Regular cardiac myocyte (primary cell): ENCODE measurements at places on chromosomes 13 and 19. TPM values are rescaled to one million over a fixed set of nuclear protein-coding genes. Genes with fewer than 3 reads are reported as not detected.

The DACT3 gene
- 2.9 and 5.9 TPM in 2 replicates for total RNA-seq

The CLEC17A gene
- under 0.01 TPM in 2 replicates for total RNA-seq

The KPNA3 gene
- total RNA-seq = 27.6 and 39.9 TPM in 2 replicates

The FFAR1 gene
- total RNA-seq = not detected in 2 replicates

The LRRC63 gene
- 0.19 and 0.28 TPM in 2 replicates for total RNA-seq

The NLRP5 gene
- total RNA-seq = under 0.01 TPM in 1 of 2 replicates, not detected in the other

The SLC5A5 gene
- not detected in 2 replicates for total RNA-seq

The PPM1N gene
- 0.96 and 2.3 TPM in 2 replicates for total RNA-seq

The RASGRP4 gene
- total RNA-seq = not detected in 2 replicates

The ZFR2 gene
- 0.19 TPM in 1 of 2 replicates, not detected in the other for total RNA-seq

The KLK12 gene
- not detected in 2 replicates for total RNA-seq

The GPI gene
- total RNA-seq = 233 and 269 TPM in 2 replicates

The PEAK3 gene
- total RNA-seq = not detected in 2 replicates

The VMAC gene
- total RNA-seq = 2.5 and 5.4 TPM in 2 replicates

The KDM4B gene
- total RNA-seq = 16.1 and 18.4 TPM in 2 replicates

The ZNF229 gene
- total RNA-seq = 8.6 and 13.0 TPM in 2 replicates

The ENOX1 gene
- 2.1 and 10.1 TPM in 2 replicates for total RNA-seq

The OSCAR gene
- total RNA-seq = 1.1 and 1.2 TPM in 2 replicates

The CCDC122 gene
- 1.7 and 29.6 TPM in 2 replicates for total RNA-seq

The OR10H1 gene
- total RNA-seq = not detected in 2 replicates
